ENCODE measurements at places on chromosomes 3 and 15. TPM values are rescaled to one million over a fixed set of nuclear protein-coding genes. Genes with fewer than 3 reads are reported as not detected.

The MEX3B gene
- 3.2 TPM for total RNA-seq

The HRG gene
- total RNA-seq: not detected

The DHX36 gene
- total RNA-seq: 65.5 TPM

The ALDH1L1 gene
- not detected for total RNA-seq

The SPESP1 gene
- 7.8 TPM for total RNA-seq

The SLC6A11 gene
- total RNA-seq: not detected

The VEPH1 gene
- 91.0 TPM for total RNA-seq

The GADL1 gene
- total RNA-seq: 0.33 TPM

The EPHA3 gene
- total RNA-seq: 1.5 TPM

The DNAJA4 gene
- total RNA-seq: 3.6 TPM
